ENCODE measurements at places on chromosomes 11 and 22.

- DNase-seq, result no peak
Measured at GRCh38 chr22:25208328-25208727, 8.7 kb downstream of the CRYBB3 start.

- no peak for DNase-seq
Measured at GRCh38 chr11:6505577-6506240, 8.6 kb downstream of the DNHD1 start.

DNA sequence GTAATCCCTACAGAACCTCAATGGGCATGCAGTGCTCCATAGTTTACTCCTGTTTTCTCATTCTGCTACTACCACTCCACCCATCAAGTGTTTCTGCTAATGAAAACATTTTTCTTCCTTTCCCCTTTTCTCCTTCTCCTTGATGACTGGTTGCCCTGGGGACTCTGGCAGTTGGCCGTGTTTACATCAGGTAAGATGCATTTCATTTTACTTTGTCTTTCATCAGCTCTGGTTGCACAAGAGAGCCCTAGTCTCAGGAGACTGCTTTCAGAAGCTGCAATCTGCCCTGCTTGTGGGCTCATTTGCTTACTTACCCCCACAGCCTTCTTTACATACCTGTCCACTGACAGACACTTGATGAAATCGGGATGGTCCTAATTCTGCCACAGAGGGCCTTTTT lies 19.6 kb upstream of the LIMK2 start:
- peak; percentile 25 for DNase-seq

GRCh38 chr11:94635072-94635471 lies 67.9 kb downstream of the PIWIL4 start:
- no peak for DNase-seq

DNA sequence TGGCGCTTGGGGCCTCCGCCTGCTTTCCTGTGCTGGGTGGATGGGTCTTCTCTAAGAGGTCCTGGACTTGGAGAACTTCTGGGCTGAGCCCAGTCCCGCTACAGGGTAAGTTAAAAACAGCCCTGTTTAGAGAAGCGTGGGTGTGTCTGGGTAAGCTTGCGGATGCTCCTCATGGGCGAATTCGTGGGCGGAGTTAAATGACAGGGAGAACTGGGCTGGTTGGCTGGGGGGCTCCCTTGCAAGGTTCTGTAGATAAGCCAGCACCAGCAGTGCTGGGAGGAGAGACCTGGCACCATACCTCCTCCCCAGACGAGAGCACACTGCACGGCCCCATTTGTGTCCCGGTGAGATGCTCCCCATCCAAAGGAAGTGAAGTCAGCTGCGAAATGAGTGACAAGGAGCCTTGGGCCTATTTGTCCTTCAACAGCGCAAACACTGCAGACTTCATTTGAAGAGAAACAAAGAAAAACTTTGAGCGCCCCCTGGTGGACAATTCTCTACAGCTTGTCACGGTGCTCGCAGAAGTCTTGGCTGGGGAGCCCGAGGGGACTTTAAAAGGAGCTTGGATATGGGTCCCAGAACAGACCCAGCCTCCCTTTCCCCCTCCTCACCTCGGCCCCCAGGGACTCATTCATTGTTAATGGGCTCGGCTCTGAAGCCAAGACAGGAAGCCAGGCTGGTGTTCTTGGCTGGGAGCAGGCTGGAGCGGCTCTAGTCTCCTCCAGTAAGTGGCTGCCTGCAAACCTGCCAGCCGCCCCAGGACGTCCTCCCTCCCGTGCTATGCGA lies 39.5 kb downstream of the TP53I11 start:
- no peak for DNase-seq

DNA sequence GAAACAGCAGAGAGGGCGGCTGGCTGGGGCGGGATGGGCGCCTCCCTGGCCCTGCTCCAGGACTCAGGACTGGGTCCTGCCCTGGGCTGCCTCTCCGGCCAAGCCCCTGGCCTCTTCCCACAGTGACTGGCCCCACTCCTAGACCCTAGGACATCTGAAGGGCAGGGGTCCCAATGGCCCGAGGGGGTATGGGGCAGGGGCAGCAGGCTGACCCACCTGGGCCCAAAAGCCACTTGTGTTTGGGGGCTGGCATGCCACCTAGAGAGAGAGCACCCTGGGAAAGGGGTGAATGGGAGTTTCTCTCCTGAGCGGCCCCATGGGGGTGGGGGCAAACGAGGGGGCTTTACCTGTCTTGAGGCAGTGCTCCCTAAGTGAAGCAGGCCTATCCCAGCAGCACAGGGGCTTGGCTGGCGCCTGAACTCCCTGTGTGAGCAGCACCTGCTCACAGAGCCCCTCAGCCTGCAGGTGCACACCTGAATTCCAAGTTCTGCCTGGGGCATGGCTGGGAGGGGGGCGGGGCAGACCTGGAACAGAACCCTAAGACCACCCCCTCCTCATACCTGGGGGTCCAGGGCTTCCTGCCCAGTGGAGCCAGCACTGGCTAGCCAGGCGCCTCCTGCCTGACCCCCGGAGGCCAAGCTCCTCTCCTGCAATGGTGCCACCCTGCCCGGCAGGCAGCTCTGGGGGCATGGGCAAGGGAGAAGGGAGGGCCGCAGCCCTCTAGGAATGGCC lies 16.9 kb downstream of the DUSP8 start:
- no peak for DNase-seq

- no peak for DNase-seq
Measured at GRCh38 chr22:26536056-26536761, 23.9 kb upstream of the TFIP11 start.

GRCh38 chr11:57324154-57324885 lies 432 bp downstream of the TNKS1BP1 start:
- DNase-seq, result no peak

- DNase-seq, result no peak
Measured at GRCh38 chr11:131070365-131070764, 154.1 kb upstream of the SNX19 start.

DNA sequence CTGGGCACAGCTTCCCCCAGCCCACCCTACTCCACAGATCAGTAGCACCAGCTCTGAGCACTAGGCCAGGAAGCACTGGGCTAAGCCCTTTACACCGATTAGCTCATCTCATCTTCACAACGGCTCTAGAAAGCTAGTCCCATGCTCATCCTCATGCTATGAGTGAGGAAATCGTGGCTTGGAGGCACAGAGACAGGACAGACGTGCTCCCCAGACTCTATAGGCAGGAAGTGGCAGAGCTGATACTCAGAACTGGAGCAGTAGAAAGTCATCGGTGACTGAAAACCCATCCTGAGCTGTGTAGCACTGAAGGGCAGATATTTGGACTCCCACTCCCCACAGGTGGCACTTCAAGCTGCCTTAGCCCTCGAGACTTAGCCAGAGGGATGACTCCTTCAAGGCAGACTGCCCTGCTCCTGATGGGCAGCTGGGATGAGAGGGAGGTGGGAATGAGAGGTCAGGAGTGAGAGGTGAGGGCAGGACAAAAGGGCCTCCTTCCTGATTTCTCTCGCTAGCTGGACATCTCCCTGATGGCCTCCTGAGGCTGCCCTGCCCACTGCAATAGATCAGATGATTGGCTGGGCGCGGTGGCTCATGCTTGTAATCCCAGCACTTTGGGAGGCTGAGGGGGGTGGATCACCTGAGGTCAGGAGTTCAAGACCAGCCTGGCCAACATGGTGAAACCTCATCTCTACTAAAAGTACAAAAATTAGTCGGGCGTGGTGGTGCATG lies 9.7 kb downstream of the CD5 start:
- DNase-seq, result no peak

DNA sequence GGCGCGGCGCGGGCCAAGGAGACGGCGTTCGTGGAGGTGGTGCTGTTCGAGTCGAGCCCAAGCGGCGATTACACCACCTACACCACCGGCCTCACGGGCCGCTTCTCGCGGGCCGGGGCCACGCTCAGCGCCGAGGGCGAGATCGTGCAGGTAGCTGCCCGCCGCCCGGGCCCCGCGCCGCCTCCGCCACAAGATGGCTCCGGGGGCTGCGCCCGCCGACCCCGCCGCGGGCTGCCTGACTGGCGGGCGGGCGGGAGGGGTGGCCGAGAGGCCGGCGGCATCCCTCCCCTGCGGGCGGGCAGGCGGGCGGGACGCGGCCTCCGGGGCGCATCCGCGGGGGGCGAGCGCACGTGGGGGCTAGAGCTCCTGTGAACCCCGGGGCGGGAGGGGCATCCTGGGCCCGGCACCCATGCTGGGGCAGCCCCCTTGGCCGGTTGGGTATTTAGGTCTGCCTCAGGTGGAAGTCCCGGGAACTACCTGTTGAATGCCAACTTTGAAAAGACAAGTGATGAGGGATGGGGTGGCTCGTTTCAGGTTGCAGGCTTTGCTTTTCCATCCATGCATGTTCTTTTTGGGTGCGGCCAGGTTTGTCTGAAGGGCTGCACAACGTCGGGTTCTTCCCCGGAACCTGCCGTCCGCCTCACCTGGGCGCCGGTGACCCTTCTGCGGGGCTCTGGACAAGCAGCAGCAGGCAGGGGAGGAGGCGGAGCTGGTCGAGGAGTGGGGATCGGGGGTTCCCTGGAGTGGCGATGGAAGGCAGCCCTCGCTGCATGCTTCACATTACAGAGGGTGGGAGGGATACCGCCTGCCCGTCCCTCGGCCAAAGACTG lies 760 bp downstream of the ZNRF3 start:
- no peak for DNase-seq

- no peak for DNase-seq
Measured at GRCh38 chr11:12606597-12606996, 67.6 kb upstream of the TEAD1 start.

- no peak for DNase-seq
Measured at GRCh38 chr11:104380358-104380757, 216.4 kb upstream of the PDGFD start.

DNA sequence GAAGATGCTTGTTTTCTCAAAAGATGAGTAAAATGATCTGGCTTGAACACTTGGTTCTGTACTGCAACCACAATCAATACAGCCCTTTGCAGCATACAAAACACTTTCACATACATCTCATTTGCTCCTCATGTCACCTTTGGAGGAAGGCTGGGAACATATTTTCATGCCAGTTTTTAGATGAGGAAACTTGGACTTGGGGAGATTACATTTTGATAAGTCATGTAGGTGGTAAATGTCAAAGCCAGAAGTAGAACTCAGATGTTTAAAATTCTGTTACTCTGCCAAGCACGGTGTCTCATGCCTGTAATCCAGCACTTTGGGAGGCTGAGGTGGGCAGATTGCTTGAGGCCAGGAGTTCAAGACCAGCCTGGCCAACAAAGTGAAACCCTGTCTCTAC lies 121.8 kb downstream of the MICAL2 start:
- no peak for DNase-seq

DNA sequence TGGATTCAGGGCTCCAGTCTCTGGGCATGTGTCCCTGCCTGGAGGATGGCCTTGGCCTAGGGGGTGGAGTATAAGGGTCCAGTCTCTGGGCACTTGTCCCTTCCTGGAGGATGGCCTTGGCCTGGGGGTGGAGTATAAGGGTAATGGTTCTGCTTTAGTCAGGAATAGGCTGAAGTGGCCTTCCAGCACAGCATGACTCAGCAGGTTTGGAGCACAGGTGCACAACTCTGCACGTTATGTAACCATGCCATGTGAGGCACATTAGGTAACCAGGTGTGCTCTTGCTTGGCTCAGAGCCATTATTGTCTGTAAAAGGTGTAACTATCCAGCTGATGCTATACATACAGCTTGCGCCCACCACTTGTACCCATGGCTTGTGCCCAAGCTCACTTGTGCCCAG lies 48.4 kb upstream of the POLD3 start:
- no peak for DNase-seq

DNA sequence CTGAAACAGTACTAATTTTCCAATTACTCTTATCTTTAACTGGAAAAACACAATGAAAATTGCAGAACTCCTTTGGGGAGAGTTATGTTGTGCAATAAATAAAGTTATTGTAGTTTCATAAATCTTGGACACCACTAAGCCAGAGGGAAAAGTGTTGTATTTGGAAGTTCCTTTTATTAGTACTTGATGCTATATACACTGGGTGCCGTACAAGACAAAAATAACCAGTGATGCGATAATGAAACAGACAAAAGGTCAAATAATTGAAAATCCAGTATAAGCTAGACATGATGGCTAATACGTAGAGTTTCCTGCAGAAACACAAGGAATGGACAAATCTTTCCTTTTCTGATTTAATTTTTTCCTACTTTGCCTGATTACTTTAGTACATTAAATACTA lies 541.1 kb downstream of the ETS1 start:
- DNase-seq, result no peak

- no peak for DNase-seq
Measured at GRCh38 chr11:14809466-14809865, 82.6 kb downstream of the CYP2R1 start.

DNA sequence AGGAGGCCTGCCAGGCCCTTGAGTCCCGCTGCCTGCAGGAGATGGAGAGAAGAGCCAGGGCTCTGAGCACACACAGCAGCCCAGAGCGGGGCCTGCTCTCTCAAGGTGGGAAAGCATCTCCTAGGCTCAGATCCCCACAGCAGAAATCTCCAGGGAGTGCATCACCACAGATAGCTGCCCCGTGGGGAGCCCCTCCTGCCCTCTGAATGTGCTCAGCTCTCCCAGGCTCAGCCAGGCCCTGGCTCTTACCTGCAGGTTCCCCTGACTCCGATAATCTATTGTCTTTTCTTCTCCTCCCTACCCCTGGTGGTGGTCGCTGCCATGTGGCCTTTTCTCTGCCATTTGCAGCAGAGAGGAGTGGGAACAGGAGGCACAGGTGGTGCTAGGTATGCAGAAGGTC lies 49.9 kb downstream of the BTG4 start:
- no peak for DNase-seq

DNA sequence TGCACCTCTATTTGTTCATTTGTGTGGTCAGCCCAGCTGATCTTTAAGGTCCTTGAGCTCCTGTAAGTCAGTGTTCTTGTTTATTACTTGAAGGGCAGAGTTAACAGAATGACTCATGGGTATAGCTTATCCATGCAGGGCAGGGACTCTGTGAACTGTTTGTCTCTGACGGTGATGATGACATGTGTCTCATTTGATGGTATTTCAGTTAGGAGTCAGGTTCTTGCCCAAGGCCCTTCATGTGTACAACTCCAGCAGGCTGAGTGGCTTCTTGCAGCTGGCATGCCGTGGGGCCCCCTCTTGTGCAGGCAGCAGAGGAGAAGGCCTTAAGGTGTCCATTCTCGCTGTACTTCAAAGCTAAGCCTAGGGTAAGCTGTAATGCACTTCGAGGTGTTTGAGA lies 165.1 kb downstream of the DBX1 start:
- DNase-seq, result no peak

- DNase-seq, result no peak
Measured at GRCh38 chr22:37215890-37216289, 3.6 kb upstream of the SSTR3 start.

- no peak for DNase-seq
Measured at GRCh38 chr11:131690776-131691175, 320.4 kb downstream of the NTM start.

- no peak for DNase-seq
Measured at GRCh38 chr22:35888181-35888870, 140.3 kb downstream of the RBFOX2 start.

DNA sequence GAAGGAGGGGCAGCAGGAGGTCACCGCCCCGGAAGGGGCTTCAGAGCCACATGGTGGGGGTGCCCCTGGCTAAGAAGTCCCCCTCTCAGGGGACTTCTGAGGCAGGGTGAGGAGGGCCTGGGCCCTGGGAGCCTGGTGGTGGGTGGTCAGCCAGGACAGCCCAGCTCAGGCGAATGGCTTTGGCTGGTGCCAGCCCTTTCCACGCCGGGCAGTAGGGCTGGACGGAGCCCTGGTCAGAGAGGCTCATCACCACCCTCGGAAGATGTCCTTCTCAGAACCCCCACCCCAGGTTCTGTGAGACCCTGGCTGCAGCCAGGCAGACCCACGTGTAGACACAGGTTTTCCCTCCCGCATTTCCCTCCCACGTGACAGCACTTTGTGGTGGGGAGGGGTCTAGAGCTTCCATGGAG lies 35.9 kb downstream of the OSBPL5 start:
- DNase-seq, result no peak

- no peak for DNase-seq
Measured at GRCh38 chr11:75158241-75158640, 7.3 kb downstream of the SLCO2B1 start.

GRCh38 chr11:132137289-132137980 lies 767.0 kb downstream of the NTM start:
- no peak for DNase-seq
